Stimulated activated CD4-positive, alpha-beta T cell treated with anti-CD3 and anti-CD28 coated beads, Interleukin-15, amount 100 ng/mL, for 1 hour (primary cell): ENCODE measurements at places on chromosomes 6 and 20.
A peak's percentile ranks its signal among the peaks of the same experiment; 100 is the strongest.

- DNase-seq: no peak
Measured at GRCh38 chr20:19777981-19778380, 19.9 kb downstream of the RIN2 start.

- no peak for DNase-seq
Measured at GRCh38 chr20:11045412-11046175, 371.8 kb upstream of the JAG1 start.

DNA sequence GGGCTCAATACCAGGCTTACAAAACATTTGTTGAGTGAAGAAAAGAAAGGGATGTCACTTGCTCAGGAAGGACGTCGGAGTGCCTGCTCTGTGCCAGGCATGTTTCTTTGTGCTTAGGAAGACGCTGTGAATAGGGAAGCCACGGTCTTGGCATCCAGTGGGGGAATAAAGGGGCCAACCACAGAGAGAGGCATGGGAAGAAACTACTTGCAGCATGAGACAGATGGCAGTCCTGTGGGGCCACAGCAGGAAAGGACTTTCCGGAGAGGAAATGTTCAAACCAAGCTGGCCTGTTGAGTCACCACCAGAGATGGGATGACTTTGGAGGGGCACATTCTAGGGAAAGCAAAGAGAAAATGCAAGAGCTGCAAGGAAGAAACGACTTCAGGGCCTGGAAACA is 173.2 kb downstream of the CDH26 start:
- no peak for DNase-seq

GRCh38 chr20:47317127-47317895 is 39.2 kb downstream of the ZMYND8 start:
- DNase-seq: peak; percentile 52

- no peak for DNase-seq
Measured at GRCh38 chr6:162211777-162212176, 515.8 kb downstream of the PRKN start.

DNA sequence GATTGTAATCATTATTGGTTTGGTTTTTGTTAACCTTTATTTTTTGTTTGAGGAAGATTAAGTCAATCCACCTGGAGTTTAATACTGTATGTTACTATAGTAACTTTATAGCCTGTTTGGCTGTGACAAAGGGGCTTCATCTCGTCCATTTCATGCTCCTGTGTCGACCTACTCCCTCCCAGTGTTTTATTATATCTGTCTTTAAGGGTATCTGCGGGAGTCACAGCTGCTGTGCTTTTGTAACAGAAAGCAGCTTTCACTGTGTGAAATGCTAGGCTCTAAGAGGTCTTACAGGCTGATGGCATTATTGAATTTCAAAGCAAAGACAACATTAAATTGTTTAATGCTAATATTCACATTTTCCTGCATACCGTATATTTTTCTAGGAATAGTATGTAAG is 698.0 kb upstream of the POU3F2 start:
- no peak for DNase-seq

DNA sequence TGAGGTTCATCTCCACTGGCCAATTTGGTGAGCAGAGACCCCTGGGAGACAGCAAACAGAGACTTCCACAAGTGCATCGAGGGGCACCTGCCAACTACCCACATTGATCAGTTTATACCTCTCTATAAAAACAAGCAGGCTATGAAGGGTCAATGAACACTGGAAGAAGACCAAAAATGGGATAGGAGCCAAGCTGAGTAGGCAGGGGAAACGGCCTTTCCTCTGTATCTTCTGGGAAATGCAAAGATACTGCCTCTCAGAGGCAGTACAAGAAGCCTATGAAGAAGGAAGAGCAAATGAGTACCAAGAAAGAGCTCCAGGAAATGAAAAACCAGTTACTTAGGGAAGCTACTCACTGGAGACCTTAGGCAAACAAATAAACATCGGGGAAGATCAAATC is 247.7 kb downstream of the GMDS start:
- no peak for DNase-seq

DNA sequence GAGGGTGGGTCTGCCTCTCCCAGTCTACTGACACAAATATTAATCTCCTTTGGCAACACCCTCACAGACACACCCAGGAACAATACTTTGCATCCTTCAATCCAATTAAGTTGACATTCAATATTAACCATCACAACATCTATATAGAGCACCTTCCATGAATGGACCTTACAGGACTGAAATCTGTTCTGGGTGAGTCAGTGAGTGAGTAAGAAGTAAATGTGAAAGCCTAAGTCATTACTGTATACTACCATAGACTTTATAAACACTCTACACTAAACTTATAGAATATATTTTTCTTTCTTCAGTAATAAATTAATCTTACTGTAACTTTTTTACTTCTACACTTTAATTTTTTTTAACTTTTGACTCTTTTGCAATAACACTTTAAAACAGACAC is 993.8 kb upstream of the MAP3K7 start:
- DNase-seq: no peak

DNA sequence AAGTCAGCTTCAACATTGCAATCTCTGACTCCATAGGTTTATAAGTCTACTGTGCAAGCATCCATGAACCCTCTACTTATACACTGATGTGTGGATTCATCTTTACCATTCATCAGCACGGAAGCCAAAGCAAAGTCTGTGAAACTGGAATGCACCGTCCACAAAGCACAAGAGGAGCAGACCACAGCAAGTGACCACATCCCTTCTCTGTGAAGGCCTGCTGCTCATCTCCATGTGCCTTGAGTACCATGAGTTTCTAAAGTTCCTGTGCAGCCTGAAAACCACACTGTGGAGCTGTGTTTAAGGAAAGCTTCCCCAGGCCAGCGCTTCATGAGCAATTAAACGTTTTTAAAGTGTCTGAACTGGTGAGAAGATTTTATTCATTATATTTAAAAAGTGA is 20.0 kb downstream of the GABRR1 start:
- no peak for DNase-seq

GRCh38 chr6:142474531-142475289 is 172.9 kb downstream of the ADGRG6 start:
- DNase-seq: no peak

GRCh38 chr20:8673116-8673515 is 395.8 kb upstream of the PLCB4 start:
- DNase-seq: no peak

DNA sequence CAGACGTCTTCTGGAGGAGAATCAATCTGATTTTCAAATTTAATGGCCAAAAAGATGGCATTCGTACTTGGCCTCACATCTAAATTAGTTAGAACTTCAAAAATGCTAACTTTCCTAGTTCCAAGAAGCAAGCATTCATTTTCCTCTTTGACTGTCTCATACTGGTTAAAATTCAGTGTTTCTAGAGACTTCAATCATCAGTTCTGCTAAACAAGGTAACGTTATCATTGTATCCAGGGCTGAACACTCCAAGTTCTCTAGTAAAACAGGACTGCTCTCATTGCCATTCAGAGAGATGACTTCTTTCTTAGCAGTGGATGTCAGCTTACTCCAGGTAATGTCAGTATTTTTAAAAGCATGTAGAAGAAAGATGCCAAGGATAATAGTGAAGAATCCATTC is 34.6 kb upstream of the ENTPD6 start:
- DNase-seq: no peak

DNA sequence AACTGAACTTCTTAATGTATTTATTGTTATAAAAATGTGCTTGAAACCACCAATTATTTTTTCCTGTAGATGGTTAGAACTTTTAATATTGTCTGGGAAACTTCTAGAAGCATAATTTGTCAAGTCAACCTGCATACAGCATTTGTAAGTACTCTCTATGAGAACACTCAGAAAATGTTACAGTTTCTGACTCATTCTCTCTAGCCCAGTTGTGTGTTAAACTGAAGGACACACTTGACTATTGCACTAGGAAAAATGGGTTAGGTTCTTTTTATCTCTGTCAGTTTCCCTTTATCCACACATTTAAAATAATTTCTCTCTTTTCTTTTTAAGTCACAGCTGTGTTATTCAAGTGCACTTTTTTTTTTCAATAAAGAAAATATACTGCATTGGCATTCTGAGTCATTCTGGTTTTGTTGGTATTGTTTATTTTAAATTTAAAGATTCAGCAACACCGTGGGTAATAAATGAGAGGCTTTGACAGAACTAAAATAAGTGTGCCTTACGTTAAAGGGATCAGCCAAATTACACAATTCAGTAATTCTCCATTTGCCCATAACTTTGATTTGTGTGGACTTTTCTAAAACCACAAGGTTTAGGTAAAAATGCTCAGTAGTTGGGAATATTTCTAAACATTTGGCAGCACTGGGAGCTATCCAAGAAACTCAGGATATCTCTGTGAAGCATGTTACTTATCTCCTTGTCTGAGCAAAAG is 50.7 kb downstream of the OPN5 start:
- no peak for DNase-seq

- no peak for DNase-seq
Measured at GRCh38 chr6:161682982-161683381, 409.1 kb upstream of the AGPAT4 start.

- DNase-seq: no peak
Measured at GRCh38 chr6:156879591-156879990, 102.4 kb downstream of the ARID1B start.

GRCh38 chr20:50216543-50217206 is 26.0 kb downstream of the CEBPB start:
- DNase-seq: no peak

GRCh38 chr6:122758927-122759334 is 20.6 kb upstream of the FABP7 start:
- DNase-seq: no peak

- DNase-seq: no peak
Measured at GRCh38 chr6:156776470-156776839, 723 bp upstream of the ARID1B start.

- no peak for DNase-seq
Measured at GRCh38 chr20:24236201-24236600, 233.2 kb upstream of the SYNDIG1 start.

- no peak for DNase-seq
Measured at GRCh38 chr6:159714404-159714803, 12.9 kb upstream of the WTAP start.

- no peak for DNase-seq
Measured at GRCh38 chr20:34797012-34797995, 28.1 kb downstream of the NCOA6 start.

DNA sequence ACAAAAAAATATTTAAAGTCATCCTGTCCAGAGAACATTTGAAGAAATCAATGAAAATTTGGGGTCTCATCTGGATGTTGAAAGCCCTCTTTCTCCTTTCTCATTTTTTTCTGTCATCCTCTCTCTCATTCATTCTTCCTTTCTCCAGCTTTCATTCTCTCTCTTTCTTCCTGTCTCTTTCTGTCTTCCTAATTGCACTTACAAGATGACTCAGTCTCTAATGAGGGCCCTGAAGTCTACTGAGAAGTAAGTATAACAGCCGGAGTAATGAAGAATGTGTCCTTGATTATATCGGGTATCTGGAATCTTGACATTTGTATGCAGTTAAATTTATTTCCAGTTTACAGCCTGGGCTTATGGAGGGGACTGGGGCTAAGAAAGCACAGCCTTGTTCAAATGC is 232.2 kb upstream of the SULF2 start:
- no peak for DNase-seq

- no peak for DNase-seq
Measured at GRCh38 chr6:49336514-49337131, 126.4 kb downstream of the MMUT start.

DNA sequence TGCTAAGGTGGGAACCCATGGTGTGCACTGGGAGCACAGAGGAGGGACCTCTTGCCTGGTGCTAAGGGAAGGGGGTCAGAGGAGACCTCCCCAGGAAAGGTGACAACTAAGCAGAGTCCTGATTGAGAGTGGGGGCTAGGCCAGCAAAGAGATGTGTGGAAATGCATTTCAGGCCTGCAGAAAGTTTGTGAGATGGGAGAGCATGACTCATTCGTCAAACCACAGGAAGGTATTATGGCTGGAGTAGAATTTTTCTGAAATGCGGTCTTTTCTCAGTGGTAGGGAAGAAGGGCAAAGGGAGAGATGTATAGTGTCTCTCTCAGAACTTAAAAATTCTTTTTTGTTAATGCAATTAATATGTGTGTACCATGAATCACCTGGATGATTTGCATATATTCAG is 23.6 kb upstream of the EDN1 start:
- no peak for DNase-seq

- no peak for DNase-seq
Measured at GRCh38 chr6:115276881-115277565, 783.7 kb downstream of the FRK start.

- no peak for DNase-seq
Measured at GRCh38 chr6:168559574-168560098, 118.7 kb downstream of the SMOC2 start.

DNA sequence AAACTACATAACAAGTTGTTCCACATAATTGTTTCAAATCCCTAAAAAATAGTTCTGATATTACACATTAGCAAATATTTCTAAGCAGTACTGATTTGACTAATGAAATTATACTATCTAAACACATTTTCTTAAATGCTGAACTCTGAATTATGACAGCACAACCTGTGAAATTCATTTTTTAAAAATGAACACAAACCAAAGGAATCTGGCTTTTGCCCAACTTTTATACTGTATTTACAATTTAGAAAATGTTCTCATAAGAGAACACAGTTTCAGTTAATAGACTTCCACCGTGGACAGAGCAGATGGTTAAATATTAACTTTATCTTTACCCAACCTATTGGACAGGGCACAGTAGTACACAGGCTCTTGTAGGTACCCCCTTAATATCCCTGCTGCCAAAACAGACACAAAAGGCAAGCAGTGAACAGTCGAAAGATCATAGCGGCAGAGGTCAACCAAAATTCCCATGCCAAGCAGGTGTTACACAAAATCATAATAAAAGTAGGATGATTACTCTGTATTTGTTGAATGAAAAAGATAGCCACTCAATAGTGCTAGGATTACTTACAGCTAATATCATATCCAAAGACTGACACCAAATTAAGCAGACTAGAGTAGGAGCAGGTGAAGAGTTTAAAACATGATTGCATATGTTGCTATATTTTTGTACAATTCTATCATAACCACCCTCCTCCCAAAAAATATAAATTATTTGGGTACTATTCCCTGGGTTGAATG is 122.5 kb downstream of the RNGTT start:
- no peak for DNase-seq

DNA sequence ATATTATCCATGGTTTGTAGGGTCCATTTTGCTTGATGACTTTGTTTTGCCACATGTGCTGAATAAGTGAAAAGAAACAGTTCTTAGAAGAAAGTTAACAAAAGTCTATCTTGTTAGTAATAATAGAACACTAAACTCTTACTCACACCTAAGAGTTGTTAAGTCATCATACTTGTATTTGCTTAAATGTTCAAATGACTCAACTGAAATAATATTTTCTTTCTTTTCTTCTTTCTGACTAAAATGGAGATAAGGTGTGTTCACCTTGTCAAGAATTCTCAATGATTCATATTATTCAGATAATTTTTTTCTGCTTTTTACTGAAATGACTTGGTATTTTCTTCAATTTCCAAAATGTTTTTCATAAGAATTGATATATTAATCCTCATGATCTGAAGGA is 327.2 kb downstream of the HTR1B start:
- DNase-seq: no peak
